ENCODE measurements at places on chromosomes 11 and 22. TPM values are rescaled to one million over a fixed set of nuclear protein-coding genes. Genes with fewer than 3 reads are reported as not detected.
A peak's percentile ranks its signal among the peaks of the same experiment; 100 is the strongest.

DNA sequence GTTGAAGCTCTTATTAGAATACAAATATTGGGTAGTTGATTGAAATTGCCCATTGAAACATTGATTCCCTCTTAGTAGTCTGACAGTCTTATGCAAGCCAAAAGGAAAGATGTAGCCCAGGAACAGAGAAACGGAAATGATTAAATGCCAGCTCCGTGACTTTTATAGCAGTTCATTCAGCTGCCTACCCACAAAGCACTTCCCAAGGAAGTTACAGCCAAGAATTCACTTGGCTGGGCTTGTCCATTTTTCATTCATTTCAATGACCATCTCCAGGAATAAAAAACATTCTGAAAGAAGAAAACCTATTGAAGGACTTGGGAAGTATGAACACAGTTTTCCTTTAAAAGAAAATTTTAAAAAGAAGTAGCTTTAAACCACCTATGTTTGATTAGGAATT, 62.0 kb downstream of the NCAM1 start:
- H3K27ac ChIP-seq, result no peak overlapping the region
- H3K36me3 ChIP-seq, result no peaks in the 10 kb centered on the region
- no peak for DNase-seq
- no peaks in the 10 kb centered on the region for H3K27me3 ChIP-seq
- peaks cover 29% of the 10 kb centered on the region for H3K4me1 ChIP-seq
- H3K4me3 ChIP-seq, result no peak overlapping the region

GRCh38 chr22:19195796-19196731, 17.5 kb upstream of the SLC25A1 start:
- no peak for DNase-seq
- H3K4me1 ChIP-seq, result no peaks in the 10 kb centered on the region
- H3K27me3 ChIP-seq, result no peaks in the 10 kb centered on the region
- H3K4me3 ChIP-seq, result no peak overlapping the region
- H3K27ac ChIP-seq, result no peak overlapping the region

DNA sequence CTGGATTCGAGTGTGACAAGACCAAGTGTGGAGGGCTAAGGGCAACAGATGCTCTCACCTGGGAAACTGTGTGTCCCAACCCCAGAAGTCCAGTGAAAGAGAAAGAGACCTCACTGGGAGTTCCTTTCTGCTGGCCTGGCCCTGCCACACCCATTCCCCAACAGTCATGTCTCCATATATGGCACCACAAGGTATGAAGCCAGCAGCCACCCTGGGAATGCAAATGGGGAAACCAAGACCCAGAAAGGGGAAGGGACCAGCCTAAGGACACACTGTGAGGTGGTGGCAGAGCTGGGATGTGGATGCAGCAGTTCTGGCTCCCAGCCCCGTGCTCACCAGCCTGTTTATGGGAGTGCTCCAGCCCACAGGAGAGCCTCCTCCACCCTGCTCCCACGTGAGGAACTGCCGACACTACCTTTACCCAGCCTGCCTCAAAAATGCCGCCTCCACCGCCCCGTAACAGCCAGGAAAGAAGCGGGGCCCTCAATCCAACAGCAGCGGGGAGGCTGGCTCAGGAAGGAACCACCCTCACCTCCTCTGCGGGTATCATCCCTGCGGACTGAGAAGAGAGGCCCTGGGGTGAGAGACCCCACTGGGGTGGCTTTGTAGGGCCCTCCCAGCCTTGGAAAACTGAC, 12.6 kb downstream of the LMO1 start:
- DNase-seq, result no peak
- no peak overlapping the region for H3K27ac ChIP-seq
- no peaks in the 10 kb centered on the region for H3K36me3 ChIP-seq
- H3K4me3 ChIP-seq, result no peak overlapping the region
- H3K27me3 ChIP-seq, result no peaks in the 10 kb centered on the region

- peak overlapping the region; percentile 91 for H3K27ac ChIP-seq
- no peak for DNase-seq
- no peaks in the 10 kb centered on the region for H3K36me3 ChIP-seq
- H3K4me3 ChIP-seq, result peak overlapping the region; percentile 48
- H3K4me1 ChIP-seq, result peaks cover 92% of the 10 kb centered on the region
Measured at GRCh38 chr22:35914357-35914664, 114.3 kb downstream of the RBFOX2 start.

DNA sequence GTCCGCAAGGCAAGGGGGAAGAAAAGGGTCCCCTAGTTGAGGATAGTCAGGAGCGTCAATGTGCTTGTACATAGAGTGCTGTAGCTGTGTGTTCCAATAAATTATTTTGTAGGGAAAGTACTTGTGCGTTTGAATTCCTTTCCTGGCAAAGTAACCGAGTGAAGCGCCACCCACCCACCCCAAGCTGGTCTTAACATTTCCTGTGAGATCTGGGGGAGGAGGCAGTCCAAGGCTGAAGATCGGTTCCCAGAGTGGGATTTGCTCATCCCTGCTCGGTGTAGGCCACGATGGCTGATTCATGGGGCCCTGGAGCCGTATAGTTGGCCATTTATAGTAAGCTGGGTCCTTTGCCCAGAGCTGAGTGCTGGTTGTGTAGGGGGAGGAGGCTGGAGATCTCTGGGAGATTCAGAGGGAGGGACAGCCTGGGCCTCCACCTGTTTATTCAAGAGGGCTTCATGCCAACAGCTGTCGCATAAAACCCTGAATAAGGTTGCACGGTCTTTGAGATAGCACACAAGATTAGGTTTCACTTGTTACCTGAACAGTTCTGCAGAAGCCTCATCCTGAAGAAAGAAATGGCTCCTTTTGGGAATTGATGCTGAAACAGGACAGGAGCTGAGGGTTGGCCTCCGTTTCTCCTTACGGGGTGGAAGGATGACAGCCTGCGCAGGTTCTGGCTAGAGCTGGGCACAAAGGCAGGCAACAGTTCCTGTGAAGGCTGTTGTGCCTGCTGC, 2.4 kb downstream of the ATF4 start:
- peak overlapping the region; percentile 98 for H3K27ac ChIP-seq
- H3K4me3 ChIP-seq, result peak overlapping the region; percentile 96
- H3K36me3 ChIP-seq, result peaks cover 46% of the 10 kb centered on the region
- H3K4me1 ChIP-seq, result peaks cover 68% of the 10 kb centered on the region
- H3K27me3 ChIP-seq, result no peaks in the 10 kb centered on the region

The OR51B4 gene
- total RNA-seq, result not detected

The VPS11 gene
- 21.5 TPM for total RNA-seq

Measured in heart left ventricle (tissue), 16 donors.